ENCODE measurements at places on chromosomes 3 and 15.

- DNase-seq: no peak
These were observed 2.9 kb upstream of the UQCRC1 start for GRCh38 chr3:48612309-48612708.

DNA sequence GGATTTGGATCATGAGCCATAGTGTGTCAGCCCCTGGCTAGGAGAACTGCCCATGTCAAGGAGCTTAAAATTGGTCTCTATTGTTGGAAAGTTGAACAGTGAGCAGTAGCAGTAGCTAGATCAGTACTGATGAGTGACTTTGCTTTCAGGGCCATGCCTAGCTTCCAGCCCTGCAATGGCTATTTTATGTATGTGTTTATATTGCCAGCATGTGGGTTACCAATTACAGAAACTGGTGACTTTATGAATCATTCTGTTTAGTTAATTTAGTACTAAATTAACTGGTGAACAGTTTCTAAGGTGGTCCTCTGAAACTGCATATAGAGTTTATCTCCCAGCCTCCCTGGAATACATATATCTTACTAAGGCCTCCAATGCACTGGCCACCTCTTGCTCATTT, 908.1 kb upstream of the ALCAM start:
- DNase-seq: no peak

DNA sequence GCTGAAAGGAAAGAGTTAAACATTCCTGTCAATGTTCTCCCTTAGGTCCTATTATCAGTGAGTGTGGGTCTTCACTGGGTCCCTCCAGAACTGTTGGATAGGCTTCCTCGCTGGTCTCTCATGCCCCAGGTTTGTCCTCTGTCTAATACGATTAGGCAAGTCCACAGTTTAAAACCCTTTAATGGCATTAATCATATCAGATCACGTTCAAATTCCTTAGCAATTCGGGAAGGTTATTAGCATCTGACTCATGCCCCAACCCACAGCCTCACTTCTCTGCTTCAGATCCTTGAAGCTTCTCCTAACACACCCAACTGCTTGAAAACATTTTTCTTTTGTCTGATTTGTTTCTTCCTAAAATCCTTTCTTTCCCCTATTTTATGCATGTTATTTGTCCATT, 224.3 kb upstream of the ATP10A start:
- no peak for DNase-seq

DNA sequence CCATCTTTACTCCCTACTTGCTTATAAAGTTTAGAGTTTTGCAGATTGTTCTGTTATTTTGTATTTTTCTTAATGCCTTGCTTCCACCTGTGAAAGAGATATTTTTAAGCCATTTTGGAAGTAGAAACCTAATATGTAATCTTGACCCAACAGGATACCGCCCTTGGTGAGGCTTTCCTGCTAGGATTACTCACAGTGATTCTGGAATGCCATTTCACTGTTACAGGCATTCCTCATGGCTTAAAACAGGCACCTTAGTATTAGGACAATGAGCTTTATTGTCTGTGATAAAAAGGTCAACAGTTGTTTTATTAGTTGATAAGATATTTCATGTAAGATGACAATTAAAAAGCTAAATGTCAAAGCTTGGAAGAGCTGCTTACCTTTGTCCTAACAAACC, 58.2 kb downstream of the PHLDB2 start:
- DNase-seq: no peak

- no peak for DNase-seq
These were observed 223.3 kb upstream of the TPRG1 start for GRCh38 chr3:188948281-188948996.

DNA sequence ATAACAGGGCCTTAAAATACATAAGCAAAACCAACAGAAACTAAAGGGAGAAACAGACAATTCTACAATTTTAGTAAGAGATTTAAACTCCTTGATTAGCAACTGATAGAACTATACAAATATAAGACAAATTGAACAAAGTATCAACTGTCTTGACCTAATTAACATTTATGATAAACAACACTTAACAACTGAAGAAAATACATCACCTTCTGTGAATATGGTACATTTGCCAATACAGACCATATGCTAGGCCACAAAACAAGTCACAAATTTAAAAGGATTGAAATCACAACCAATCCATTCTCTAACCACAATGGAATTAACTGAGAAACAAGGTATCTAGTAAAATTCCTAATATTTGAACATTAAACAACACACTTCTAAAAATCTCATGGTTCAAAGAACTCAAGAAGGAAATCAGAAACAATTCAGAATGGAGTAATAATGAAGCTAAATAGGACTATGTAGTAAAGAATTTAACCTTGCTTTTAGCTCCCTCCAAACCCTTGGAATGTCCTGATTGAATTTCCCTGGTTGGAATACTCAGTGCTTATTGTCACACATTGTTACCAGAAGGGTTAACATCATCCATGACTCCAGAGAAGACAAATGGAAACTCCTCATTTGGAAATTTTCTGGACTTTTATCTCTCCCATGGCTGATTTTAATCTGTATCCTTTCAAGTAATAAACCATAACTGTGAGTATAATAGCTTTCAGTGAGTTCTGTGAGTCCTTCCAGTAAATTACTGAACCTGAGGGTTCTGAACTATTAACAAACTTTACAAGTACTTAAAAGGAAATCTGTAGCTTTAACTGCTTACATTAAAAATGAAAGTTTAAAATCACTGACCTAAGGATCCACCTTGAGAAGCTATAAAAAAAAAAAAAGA, 88.8 kb downstream of the DLG1 start:
- no peak for DNase-seq

GRCh38 chr3:9715764-9716437, 12.3 kb downstream of the CPNE9 start:
- DNase-seq: no peak

GRCh38 chr3:192161661-192162060, 565.7 kb downstream of the FGF12 start:
- DNase-seq: no peak

DNA sequence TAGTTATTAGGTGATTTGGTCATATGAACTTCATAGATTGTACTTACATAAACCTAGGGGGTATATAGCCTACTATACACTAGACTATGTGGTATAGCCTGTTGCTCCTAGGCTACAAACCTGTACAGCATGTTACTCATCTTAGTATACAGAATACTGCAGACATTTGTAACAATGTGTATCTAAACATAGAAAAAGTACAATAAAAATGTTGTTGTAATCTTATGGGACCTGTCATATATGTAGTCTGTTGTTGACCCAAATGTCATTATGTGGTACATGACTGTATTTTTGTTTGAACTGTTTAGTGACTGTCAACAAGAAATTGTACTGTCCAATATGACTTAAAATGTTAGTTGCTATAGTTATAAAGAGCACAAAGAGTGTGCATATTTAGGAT, 69.8 kb downstream of the TCF12 start:
- no peak for DNase-seq

- no peak for DNase-seq
These were observed 264.0 kb downstream of the TIGIT start for GRCh38 chr3:114557791-114558190.

- no peak for DNase-seq
These were observed 246.5 kb downstream of the ROBO1 start for GRCh38 chr3:79521221-79521848.

DNA sequence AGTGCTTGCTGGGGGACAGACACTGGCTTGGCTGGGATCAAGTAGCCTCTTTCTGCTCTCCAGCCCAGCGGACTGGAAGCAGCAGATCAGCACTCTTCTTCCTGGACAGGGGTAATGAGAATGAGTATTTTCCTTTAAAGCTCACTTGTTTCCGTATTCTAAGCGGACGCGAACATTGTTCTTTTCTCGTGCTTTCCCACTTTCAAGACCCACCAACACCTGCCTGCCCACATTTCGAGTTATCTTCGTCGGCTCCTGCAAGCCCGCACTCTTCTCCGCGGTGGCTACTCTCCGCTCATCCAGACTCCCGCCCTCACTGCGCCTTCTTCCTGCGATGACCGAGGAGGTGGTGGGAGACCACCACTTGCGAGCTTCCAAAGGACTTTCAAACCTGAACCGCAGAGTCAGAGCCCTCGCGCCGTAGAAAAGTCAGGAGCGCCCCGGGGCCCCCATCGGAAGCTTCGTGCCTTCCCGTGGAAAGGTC, 1.6 kb upstream of the PPM1L start:
- no peak for DNase-seq

GRCh38 chr3:54733106-54734006, 194.5 kb downstream of the LRTM1 start:
- DNase-seq: no peak

DNA sequence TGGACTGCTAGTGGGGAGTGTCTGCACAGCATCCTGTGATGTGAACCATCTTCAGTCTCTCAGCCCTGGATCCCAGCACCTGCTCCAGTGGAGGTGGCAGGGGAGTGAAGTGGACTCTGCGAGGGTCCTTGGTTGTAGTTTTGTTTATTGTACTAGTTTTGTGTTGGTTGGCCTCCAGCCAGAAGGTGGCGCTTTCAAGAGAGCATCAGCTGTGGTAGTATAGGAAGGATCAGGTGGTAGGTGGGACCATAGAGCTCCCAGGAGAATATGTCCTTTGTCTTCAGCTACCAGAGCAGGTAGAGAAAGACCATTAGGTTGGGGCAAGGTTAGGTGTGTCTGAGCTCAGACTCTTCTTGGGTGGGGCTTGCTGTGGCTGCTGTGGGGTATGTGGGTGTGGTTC, 20.9 kb downstream of the NEK11 start:
- no peak for DNase-seq

DNA sequence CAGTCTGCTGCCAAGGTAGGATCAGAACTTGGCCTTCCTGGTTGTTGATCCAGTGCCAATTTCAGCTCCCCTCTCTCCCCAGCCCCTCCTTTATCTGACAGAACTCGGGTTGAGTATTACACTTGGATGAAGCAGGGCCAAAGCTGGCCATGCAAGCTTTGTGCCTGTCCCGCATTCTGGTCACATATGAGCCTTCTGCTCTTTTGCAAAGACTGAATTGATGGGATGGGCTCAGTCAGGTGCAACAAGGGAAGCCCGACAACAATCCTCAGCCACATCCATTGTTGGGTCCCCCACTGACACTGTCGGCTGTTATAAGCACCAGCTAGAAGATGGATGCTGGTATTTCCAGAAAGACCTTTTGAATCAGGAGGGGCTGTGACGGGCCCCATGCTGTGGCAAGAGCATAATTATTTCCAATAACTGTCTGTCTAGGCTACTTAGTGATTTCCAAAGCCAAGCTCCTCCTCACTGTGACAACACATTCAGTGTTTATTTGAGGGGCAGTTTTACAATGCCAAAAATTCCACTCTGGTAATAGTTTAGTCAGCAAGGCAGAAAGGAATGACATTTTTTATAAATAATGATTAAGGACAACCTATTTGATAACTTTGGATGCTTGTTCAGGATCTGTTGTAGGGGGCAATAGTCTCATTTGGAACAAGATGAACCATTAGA, 146.8 kb upstream of the FRMD4B start:
- DNase-seq: no peak

GRCh38 chr3:186162221-186162620, 53.3 kb upstream of the ETV5 start:
- no peak for DNase-seq

DNA sequence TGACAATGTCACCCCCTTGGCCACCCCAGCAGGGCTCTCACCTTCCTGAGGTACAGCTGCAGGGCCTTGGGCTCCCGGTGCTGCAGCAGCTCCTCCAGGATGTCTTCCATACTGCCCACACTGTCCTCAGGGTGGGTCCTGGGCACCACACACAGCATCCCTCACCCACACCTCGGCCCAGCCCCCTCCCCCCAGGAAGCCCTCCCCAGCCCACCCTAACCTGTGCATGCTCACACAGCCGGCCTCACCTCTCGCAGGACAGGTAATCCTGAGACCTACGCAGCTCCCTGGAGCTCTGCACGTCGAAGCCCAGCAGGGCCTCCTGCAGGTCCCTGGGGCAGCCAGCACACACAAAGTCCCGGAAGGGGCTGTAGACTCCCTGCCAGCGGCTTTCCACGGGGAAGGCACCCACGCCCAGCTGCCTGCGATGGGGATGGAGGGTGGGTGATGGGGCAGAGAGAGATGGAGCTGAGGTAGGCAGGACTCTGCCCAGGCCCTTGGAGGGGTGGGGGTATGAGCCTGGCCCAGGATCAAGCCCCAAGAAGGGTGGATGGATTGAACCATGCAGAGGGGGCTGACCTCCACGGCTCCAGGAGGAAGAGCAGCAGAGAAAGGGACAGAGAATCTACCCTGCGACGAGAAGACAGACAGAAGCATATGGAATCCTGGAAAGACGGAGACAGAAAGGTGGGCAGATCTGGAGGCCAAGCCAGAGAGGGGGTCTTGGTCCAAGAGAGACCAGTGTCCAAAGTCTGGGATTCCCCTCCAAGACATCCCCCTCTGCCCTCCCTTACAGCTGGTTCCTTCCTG, 16.7 kb downstream of the ALS2CL start:
- no peak for DNase-seq

DNA sequence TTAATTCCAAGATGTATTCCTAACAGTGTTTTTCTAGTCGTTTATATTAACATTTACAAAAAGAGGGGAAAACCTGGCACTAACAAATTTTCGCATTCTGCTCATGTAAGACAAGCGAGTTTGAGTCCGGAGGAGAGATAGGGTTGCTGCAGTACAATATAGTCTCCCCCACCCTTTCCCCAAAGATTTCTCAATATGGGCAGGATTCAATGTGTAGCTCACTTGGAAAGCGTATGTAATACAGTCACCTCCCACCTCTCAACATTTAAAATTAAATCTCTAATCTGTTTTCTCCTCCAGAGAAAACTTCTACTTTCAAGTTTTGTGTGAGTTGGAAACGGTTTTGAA, 57.9 kb downstream of the CMSS1 start:
- DNase-seq: no peak

DNA sequence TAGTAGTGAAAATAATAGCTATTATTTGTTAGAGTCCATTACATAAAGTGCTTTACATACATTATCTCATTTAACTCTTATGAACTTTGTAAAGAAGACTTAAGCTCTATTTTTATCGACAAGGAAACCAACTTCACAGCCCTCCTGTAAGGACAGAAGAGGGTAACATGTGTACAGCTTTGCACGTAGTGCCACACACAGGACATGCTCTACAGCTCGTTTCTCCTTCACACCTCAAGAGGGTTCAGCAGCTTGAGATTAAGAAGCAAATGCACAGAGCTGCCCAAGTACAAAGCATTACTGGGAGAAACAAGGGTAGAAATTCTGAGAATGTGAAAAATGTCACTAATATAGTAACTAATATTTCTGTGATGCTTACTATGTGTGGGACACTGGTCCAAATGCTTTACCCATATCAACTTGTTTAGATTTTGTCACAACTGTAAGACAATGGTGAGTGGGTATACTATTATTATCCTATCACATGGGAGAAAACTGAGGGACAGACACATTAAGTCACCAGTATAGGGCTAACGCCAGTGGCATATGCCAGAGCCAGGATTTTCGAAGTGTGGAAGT, 327.8 kb downstream of the CTNNB1 start:
- DNase-seq: no peak

GRCh38 chr15:69891070-69891536, 206.6 kb downstream of the TLE3 start:
- no peak for DNase-seq

- no peak for DNase-seq
These were observed 82.3 kb downstream of the IQSEC1 start for GRCh38 chr3:12990781-12991480.

GRCh38 chr3:46856576-46857471, 6.4 kb downstream of the MYL3 start:
- no peak for DNase-seq

Measured in NCI-H2171 (cell line).